Liver (tissue), 10 donors: ENCODE measurements at places on chromosomes 7 and 10. TPM values are rescaled to one million over a fixed set of nuclear protein-coding genes. Genes with fewer than 3 reads are reported as not detected.

DNA sequence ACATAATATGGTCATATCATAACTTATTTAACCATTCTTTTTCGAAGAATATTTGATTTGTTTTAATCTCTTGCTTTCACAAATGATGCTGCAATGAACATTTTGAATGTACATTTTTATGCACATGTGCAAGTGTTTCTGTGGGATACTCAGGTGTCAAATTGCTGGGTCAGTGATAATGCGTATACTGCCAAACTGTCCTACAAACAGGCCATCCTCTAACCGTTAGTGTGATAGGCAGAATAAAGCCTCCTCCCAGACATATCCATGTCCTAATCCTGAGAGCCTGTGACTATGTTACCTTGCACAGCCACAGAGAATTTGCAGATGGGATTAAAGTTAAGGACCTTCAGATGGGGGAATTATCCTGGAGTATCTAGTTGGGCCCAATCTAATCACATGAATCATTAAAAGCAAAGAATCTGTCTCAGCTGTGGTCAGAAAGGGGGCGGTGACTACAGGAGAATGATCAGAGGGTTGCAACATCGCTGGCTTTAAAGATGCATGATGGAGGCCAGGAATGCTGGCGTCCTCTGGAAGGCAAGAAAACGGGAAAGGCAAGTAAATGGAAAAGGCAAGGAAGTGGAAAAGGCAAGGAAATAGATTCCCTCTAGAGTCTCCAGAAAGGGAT, 46.7 kb downstream of the FZD1 start:
- DNase-seq: no peak

The NKX2-3 gene
- 0.09 TPM for total RNA-seq

GRCh38 chr10:25982107-25982506, 48.1 kb downstream of the MYO3A start:
- DNase-seq: no peak

- DNase-seq: no peak
Observed at GRCh38 chr7:101929256-101929655, 111.8 kb downstream of the CUX1 start.

- no peak for DNase-seq
Observed at GRCh38 chr10:20277820-20278219, 461.6 kb downstream of the PLXDC2 start.

DNA sequence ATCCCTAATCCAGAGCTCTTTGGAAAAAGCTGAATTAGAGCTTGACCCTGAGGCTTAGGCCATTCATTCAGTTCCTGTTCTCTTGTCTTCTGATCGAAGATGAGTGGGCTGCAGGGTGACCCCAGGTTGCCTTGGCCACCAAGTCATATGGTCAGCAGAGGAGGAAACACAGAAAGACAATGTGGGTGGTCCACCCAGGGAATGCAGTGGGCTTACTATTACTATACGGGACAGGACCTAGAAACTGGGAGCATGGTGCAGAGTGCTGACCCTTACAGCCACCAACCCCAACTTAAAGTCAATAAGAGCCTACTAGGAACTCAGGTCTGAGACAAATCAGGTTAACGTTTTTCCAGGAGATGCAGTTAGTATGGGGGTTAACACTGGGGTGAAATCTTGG, 200.5 kb downstream of the HERPUD2 start:
- DNase-seq: no peak

The UTF1 gene
- not detected for total RNA-seq

DNA sequence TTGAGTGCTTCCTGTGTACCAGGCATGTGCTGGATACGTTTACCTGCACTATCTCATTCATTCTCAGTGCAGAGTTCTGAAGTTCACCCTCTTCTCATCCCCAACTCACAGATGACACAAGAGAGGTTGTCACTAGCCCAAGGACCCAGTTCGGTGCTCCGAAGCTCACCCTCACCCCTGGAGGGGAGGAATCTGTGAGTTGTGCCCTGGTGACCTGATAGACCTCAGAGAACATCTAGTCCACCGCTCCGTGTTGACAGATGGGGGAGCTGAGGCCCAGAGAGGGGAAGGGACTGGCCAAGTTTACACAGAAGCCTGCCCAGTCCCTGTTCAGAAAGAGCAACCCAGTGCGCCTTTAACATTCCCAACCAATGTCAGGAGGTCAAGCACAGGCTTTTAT, 44.8 kb upstream of the EMX2 start:
- DNase-seq: no peak

DNA sequence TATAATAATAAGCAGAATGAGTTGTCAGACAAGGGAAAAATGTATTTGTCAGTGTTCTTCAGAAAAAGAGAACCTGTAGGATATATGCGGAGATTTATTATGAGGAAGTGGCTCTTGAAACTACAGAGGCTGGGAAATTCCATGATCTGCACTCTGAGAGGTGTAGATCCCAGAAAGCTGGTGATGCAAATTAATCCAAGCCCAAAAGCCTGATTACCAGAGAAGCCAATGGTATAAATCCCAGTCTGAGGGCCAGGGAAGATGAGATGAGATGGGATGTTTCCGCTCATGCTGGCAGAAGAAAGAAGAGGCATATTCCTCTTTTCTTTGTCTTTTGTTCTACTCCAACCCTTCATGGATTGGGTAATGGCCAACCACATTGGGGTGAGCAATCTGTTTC, 732.8 kb upstream of the IGFBP3 start:
- DNase-seq: no peak

The NPSR1 gene
- total RNA-seq: not detected

DNA sequence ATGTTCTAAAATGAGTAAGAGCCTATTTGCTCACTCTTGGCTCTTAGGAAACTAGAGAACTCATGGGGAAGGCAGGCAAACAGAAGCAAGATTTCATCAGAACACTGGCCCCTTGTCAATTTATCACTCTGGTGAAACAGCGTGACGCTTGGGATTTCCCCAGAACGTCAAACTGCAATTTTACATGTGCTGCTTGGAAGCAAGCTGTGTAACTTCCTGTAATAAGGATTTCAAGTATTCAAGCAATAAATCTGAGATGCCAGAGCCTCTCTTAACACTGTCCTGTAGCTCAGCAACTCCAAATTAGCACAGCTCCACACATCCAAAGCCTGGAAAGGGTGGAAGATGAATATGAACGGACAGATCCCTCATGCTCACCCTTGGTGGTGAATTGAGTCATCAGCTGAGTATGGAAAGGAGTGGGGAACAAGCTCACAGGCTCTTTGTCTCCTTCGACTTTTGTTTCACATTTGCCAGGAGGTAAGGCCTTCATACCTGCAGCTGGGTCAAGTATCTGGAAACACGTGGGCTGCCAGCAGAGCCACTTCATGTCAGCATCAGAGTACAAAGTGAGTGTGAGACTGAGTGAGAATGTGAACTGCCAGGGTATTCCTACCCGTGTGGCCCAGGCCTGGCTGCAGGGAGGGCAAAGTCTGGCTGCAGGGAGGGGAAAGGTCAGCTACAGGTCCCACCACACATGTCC, 140.4 kb upstream of the NAMPT start:
- no peak for DNase-seq

The ARHGAP19 gene
- 5.3 TPM for total RNA-seq

GRCh38 chr7:300048-300447, 10.1 kb downstream of the FOXL3 start:
- no peak for DNase-seq

The NAT16 gene
- not detected for total RNA-seq

- DNase-seq: no peak
Observed at GRCh38 chr10:69994262-69994661, 58.4 kb upstream of the MACROH2A2 start.

- no peak for DNase-seq
Observed at GRCh38 chr10:6337382-6337781, 134.7 kb downstream of the PFKFB3 start.

The HOXA10 gene
- total RNA-seq: 0.08 TPM

GRCh38 chr10:14016011-14016536, 314.6 kb downstream of the FRMD4A start:
- DNase-seq: no peak

DNA sequence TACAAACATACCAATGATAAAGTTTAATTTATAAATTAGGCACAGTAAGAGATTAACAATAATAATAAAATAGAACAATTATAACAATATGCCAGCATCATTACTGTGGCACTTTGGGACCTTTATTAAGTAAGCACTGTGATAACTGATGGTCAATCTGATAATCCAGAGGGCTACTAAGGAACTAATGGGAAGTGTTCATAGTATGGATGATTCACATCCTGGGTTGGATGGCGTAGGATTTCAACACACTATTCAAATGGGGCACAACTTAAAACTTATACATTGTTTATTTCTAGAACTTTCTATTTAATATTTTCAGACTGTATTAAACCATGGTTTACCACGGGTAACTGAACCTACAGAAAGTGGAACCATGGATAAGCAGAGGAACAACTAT, 90.8 kb downstream of the KIF20B start:
- no peak for DNase-seq

DNA sequence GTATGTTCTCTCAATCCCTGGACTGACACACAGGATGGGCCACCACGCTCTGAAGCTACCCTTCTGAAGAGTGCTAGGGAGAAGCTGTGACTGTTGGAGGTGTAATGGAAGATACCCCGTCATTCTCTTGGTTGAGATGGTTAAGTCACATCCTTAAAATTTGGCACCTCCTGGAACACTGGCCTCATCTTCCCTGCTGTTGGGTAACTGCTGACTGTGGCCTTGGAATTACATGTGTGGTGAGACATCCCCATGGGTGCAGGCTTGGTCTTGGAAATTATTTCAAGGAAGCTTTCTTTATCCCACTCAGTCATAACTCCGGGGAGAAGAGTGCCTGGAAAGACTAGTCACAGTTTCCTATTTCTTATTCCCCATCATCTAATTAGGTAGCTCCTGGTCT, 62.0 kb downstream of the LRMDA start:
- no peak for DNase-seq

The GPAM gene
- 157 TPM for total RNA-seq

The KCNH2 gene
- 0.33 TPM for total RNA-seq

DNA sequence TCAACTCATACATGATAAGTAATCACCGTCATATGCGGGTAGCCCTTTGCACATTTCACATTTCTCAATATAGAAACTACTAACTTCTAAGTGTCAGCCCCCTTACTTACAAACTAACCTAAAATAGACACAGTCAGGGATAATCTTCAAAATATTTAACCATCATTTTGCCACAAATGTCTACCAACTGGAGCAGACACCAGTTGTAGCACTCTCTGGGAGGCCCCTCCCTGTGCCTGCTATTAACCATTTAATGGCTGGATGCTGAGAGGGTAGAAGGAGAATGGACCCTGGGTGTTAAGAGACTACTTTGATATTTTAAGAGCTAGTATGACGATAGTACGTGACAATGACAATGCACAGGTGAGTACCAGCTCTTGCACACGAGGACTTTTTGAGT, 116.4 kb downstream of the SORBS1 start:
- DNase-seq: no peak

The LRWD1 gene
- 15.3 TPM for total RNA-seq

The GATA3 gene
- 0.09 TPM for total RNA-seq

DNA sequence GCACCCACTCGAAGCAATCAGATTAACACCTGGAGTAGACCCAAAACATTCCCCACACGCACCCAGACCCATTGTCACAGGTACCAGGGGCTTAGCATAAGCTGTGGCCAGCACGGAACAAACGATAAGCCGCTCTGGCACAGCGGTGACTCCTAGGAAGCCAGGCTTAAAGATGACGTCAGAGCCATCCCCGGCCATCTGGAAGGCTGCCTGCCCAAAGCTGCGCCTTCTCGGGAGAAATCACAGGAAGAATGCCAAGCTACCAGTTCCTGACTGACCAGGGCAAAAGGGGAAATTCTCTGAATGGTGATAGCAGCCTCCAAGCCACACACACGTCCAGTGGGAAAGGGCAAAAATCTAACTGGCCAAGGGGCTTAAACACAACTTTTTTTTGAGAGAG, 13.0 kb upstream of the WIPI2 start:
- no peak for DNase-seq

- peak; percentile 9 for DNase-seq
Observed at GRCh38 chr10:120989279-120989678, 138.1 kb downstream of the WDR11 start.

DNA sequence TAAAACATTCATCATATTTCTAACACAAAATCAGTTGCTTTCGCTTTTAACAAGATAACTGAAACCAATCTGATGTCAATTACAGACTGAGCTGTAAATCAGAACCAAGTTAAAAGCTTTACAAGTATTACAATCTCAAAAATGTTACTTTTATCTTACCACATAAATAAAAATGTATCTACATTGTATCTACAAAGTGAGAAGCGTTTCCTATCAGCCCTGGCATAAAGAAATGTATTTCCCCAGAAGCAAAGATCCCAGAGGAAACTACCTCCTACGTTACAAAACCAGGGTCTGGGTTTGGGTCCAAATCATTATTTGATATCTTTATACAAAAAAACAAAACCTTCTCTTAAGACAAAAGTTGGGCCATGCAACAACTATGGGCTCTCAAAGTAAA, 2.6 kb downstream of the SMURF1 start:
- no peak for DNase-seq

- DNase-seq: no peak
Observed at GRCh38 chr7:147659036-147659995, 931.2 kb upstream of the C7orf33 start.

DNA sequence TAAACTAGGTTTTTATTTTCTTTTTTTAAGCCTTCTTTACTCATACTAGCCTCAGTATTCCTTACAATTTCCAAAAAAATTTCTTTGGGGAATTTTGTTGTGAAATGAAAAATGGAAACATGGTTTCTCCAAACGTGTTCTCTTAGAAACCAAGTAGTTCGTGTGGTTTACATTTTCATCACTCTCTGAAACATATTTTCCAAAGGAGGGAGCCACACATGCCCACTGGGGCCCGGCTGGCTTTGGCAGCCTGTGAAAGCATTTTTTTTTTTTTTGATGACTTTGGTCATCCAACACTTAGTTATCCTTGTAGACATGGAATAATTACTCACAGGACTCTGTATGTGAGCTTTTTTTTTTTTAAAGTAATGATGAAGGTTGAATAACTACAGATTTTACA, 169.6 kb downstream of the C7orf25 start:
- no peak for DNase-seq

- DNase-seq: no peak
Observed at GRCh38 chr10:34420273-34420672, 394.8 kb downstream of the PARD3 start.
